ENCODE measurements at places on chromosomes 12 and 14. TPM values are rescaled to one million over a fixed set of nuclear protein-coding genes. Genes with fewer than 3 reads are reported as not detected.
A peak's percentile ranks its signal among the peaks of the same experiment; 100 is the strongest.

- no peak for DNase-seq
Observed at GRCh38 chr14:23648764-23649460, 12.7 kb downstream of the DHRS2 start.

DNA sequence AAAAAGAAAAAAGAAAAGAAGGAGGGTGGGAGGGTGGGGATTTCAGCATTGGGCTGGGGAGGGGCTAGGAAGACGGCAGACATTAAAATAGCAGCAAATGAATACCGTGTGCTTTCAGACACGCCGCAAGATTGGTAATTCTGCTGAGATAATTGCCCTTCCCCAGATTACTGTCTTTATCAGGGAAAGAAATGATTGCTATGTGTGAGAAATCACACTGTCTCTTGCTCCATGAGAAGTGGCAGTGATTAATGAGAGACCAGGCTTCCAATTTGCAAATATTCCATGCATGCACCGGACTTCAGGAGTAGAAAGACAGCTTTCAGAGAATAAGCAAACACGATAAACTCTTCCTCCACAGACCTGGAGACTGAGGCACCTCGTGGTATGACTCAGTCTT, 7.6 kb upstream of the KCNA5 start:
- no peak for DNase-seq

GRCh38 chr12:49055092-49055491, 5.5 kb downstream of the KMT2D start:
- no peak for DNase-seq

- DNase-seq, result no peak
Observed at GRCh38 chr12:102735104-102735503, 181.9 kb downstream of the PAH start.

DNA sequence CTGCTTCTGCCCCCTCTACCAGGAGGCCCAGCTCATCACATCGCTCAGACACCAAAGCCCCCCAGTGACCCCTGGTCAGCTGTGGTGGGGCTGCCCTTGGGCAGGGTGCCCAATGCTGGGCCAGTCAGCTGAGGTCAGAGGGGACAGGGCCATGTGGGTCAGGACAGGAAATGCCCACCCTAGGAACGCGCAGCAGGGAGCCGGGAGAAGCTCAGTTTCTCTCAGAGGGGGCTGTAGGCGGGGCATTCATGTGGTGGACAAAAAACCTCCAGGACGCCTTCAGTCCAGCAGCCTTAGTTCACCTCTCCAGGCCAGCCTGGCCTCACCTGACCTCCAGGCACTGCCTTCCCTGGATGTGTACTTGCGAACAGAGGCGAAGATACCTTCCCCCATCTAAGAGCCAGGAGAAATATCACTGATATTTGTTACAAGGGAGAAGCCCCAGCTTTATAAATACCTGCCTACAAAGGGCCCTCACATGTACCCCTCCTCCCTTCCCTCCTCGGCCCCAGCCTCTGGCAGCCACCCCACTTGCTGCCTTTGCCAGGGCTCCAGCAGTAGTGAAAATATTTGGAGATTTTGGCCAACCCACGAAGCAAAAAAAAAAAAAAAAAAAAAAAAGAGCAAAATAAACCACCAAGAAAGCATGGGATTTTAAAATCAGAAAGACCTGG, 41.9 kb upstream of the PLEKHG6 start:
- DNase-seq, result no peak

- DNase-seq, result peak; percentile 37
Observed at GRCh38 chr14:104665657-104666522, 23.5 kb upstream of the INF2 start.

GRCh38 chr12:81758421-81759189, 545 bp downstream of the PPFIA2 start:
- no peak for DNase-seq

DNA sequence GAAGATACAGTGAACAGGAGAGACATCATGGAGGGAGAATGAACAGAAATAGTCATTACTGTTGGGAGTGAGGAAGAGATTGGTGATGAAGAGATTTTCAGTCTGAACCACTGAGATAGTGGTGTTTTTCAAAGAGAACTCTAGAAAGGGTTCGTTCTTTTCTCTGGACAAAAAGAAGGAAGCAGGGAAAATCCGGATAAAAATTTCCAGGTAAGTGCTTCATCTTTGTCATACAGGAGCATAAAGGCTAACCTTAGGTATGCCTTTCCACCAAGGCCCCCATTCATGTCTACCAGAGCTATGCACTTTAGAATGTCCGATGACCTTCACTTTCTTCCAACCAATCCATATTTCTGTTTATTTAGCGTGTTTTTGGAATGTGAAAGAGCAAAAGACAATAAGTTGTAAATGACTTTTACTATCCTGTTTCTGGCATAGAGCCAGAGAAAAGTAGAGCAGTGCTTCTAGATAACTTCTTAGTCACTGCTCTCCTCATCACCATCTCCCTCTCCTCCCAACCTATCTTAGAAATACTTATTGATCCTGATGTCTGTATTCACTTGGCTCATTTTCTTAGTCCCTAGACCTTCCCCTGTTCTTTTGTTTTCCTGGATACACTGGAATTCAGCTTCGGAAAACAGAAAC, 116.5 kb downstream of the TTC6 start:
- peak; percentile 11 for DNase-seq

DNA sequence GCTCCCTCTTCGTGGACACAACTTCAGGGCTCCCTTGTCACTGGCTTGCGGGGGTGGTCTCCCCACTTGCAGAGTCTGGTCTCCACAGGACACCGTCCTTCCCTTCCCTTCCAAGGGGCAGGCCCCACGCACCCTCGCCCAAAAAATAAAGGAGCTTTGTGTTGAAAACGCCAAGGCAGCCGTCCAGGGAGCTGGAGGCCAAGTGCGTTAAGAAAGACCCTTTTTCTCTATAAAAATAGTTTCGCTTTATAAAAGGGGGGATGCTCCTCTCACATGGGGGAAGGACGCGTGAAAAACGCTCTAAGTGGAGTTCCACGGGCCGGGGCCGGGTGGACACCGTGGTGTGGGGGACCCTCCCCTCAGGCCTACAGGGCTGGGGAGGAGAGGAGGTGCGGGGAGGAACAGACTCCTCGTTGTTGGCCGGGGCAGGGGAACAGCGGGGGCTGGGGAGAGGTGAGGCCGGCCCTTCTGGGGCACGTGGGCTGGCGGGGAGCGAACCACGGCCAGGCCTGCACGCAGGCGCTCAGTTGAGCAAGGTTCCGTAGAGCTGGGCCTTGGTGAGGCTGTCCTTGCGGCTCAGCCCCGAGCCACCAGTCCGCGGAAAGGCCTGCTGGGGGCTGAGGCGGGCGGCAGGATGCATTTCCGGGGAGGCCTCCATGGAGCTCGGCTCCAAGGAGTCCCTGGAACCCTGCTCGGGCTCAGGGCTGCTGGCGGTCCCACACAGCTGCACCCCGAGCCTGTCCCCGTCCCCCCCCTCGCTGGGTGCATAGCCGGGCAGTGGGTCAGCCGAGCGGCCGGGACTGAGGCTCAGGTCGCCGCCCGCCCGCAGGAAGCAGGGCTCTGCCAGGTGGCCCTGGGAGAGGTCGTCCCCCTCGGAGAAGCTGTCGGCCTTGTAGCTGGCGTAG, 49.5 kb downstream of the BEGAIN start:
- no peak for DNase-seq

DNA sequence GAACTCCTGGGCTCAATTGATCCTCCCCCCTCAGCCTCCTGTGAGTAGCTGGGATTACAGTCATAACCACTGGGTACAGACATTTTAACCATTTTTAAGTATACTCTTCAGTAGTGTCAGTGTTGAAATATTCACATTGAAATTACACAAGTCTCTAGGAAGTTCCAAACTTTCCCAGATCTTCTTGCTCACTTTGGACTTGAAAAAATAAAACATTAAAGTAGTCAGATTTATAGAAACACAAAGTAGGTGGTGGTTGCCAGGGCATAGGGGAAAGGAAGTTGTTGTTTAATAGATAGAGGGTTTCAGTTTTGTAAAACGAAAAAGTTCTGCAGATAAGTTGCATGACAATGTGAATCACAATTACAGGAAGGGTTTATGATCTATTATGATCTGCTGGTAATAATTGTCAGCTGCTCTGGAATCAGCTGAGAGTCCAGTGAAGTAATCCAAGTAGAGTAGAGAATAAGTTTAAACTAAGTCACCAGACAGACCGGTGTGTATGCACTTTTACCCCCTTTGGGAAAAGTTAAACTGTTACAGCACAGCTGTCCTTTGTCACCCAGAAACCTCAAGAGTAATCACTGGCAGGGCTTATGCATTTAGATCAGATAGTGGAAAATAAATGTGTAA, 27.4 kb downstream of the PCNX1 start:
- no peak for DNase-seq

- no peak for DNase-seq
Observed at GRCh38 chr12:125320177-125320576, 254.9 kb downstream of the AACS start.

The RPL10L gene
- total RNA-seq, result not detected

The ANO4 gene
- not detected for total RNA-seq

The SLC6A12 gene
- total RNA-seq, result not detected

Measured in PC-3 (cell line).